ENCODE measurements at places on chromosomes 1 and 21. TPM values are rescaled to one million over a fixed set of nuclear protein-coding genes. Genes with fewer than 3 reads are reported as not detected.

Gene BRINP2
- 0.09 TPM for total RNA-seq

DNA sequence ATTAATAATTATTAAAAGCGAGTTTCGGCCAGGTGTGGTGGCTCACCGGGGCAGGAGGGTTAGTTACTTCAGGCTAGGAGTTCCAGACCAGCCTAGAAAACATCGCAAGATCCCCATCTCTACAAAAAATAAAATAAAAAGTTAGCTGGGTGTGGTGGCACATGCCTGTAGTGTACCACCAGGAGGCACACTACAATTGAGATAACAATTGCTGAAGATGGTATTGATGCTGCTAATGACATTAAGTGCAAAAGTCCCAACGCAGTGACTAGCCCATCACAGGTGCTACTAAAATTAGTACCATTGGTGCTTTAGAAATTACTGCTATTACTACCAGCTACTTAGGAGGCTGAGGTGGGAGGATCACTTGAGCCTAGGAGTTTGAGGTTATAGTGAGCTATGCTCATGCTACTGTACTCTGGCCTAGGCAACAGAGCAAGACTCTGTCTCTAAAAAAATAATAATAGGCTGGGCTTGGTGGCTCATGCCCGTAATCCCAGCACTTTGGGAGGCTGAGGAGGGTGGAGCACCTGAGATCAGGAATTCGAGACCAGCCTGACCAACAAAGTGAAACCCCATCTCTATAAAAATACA, 156.6 kb downstream of the GREM2 start:
- no peak for DNase-seq

DNA sequence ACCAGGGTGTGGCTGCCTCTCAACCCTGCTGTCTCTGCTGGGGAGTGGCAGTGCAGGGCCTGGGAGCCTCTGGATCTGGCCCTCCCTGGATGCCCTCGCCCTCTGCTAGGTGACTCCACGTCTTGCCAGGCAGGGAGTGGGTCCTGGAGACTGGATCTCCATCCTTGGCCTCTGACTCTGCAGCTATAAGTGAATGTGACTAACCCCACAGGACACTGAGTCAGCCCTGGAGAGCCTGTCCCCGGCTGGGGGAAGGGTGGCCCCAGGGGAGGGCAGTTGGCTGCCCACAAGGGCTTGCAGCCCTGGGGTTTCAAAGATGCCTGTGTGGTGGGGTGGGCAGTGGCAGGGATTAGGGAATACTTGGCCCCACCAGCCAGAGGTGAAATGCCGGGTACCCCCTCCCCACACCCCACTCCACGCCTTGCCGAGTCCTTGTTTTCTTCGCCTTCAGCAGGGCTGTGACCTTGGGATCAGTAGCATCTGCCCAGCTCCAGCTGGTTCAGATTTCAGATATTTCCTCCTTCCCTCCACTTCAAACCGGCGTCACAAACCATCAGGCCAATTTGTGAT, 1.9 kb upstream of the MYBPH start:
- no peak for DNase-seq

DNA sequence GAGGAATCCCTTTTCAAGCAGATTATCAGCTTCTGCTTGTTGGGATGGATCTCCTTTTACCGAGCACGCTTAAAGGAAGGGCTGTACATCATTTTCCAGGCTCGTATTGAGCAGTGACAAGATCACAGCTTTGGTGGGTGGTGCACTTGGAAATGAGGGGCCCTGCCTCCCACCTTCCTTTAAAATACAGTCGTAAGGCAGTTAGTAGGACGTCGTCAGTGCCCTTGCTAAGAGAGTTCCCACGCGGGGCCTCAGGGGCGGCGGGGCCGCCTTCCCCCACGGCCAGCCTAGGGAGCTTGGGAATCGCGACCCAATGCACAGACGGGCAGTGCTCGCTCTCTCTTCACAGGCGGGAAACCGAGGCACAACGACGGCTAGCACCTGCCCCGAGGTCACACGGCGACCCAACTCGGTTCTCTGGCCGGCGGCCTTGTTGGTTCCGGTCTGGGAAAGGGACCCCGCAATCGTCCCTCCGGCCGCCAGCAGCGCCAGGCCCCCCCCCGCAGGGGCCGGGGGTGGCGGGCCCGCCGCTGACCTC, 58.6 kb downstream of the H3-3A start:
- no peak for DNase-seq

GRCh38 chr1:245652660-245653427, 498.1 kb downstream of the KIF26B start:
- no peak for DNase-seq
